ENCODE measurements at places on chromosomes 2 and 18. TPM values are rescaled to one million over a fixed set of nuclear protein-coding genes. Genes with fewer than 3 reads are reported as not detected.

GRHL1 gene
- 2.0 TPM for total RNA-seq

AKAIN1 gene
- total RNA-seq, result not detected

SLC4A1AP gene
- total RNA-seq, result 27.2 TPM

ERLEC1 gene
- total RNA-seq, result 51.4 TPM

COLEC11 gene
- not detected for total RNA-seq

SULT1C4 gene
- not detected for total RNA-seq

SLC5A7 gene
- not detected for total RNA-seq

SCN3A gene
- total RNA-seq, result not detected

SLC9A4 gene
- not detected for total RNA-seq

SERPINB11 gene
- not detected for total RNA-seq

LIMS3 gene
- total RNA-seq, result 1.5 TPM

DIPK1C gene
- not detected for total RNA-seq

IL36RN gene
- total RNA-seq, result not detected

LIPG gene
- 57.8 TPM for total RNA-seq

GALNT14 gene
- 4.6 TPM for total RNA-seq

MYL1 gene
- total RNA-seq, result not detected

COL3A1 gene
- total RNA-seq, result not detected

DNA sequence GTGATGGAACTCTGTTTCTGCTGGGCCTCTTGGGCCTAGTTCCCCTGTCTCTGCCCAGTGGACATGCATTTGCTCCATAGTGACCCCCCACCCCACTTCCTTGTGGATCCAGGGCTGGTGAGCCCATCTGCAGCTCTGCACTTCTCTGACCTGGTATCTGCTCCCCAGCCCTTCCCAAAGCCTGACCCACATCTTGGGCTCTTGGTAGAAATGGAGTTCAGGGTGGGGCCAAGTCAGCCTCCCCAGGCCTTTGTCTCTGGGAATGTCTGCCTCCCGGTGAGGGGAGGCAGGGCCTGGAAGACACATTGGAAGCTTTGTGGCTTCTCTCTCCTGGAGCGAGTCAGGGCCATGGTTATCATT, 6.3 kb upstream of the TRAF3IP1 start:
- no peak for DNase-seq
- no peaks in the 10 kb centered on the region for H3K4me1 ChIP-seq

GRCh38 chr2:145015561-145015960, 495.6 kb upstream of the ZEB2 start:
- no peak overlapping the region for H3K4me3 ChIP-seq
- H3K4me1 ChIP-seq, result peaks cover 16% of the 10 kb centered on the region
- no peaks in the 10 kb centered on the region for H3K27me3 ChIP-seq
- no peak overlapping the region for H3K27ac ChIP-seq

DNA sequence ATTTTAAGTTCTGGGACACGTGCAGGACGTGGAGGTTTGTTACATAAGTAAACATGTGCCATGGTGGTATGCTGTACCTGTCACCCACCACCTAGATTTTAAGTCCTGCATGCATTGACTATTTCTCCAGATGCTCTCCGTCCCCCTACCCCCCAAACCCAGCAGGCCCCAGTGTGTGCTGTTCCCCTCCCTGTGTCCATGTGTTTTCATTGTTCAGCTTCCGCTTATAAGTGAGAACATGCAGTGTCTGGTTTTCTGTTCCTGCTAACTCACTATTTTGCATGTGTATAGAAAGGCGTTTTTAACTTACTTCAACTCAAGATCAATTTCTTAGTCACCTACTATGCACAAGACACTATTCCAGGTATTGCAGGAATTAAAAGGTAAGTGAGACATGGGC, 128.0 kb downstream of the PLCL1 start:
- no peaks in the 10 kb centered on the region for H3K36me3 ChIP-seq
- no peak for DNase-seq
- H3K27ac ChIP-seq, result no peak overlapping the region

- peaks cover 14% of the 10 kb centered on the region for H3K36me3 ChIP-seq
- no peaks in the 10 kb centered on the region for H3K27me3 ChIP-seq
- H3K4me3 ChIP-seq, result no peak overlapping the region
- H3K27ac ChIP-seq, result no peak overlapping the region
- no peak for DNase-seq
Measured at GRCh38 chr2:38731684-38732221, 19.4 kb downstream of the SRSF7 start.

- H3K4me1 ChIP-seq, result no peaks in the 10 kb centered on the region
- H3K27me3 ChIP-seq, result no peaks in the 10 kb centered on the region
- no peak for DNase-seq
- no peak overlapping the region for H3K4me3 ChIP-seq
Measured at GRCh38 chr2:152088006-152088405, 10.8 kb downstream of the CACNB4 start.

DNA sequence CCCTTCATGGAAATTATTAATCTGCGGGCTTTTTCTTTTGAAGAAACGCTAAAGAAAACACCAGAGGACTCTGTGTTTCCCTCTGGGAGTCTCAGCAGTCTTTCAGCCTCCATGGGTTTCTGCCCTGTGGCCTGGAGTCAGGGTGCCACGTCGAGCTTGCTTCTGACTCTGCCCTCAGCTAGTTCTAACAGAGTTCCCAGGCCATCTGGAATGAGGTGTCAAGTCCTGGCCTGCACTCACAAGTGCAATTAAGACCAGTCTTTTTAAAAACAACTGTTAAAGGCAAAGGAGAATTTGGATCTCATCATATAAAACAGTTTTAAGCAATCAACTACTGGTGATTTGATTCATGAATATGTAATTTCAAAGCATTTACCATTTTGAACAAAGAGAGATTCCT, 157.3 kb downstream of the RHBDD1 start:
- peaks cover 6% of the 10 kb centered on the region for H3K4me1 ChIP-seq
- no peak overlapping the region for H3K27ac ChIP-seq
- H3K36me3 ChIP-seq, result peaks cover 9% of the 10 kb centered on the region
- no peak overlapping the region for H3K4me3 ChIP-seq
- no peaks in the 10 kb centered on the region for H3K27me3 ChIP-seq

DNA sequence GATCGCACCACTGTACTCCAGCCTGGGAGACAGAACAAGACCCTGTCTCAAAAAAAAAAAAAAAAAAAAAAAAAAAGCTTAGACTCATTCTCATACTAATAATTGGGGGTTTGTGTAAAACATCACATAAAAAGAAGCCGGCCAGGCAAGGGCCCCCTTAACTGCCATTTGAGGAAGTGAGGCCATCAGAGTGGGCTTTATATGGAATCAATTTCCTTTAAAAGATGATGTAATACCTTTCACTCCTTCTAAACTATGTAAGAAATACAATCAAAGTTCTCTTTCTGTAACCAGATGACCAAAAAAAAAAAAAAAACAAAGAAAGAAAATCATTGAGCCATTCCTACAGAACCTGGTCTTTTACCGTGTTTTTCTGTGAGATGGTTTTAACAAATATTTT, 13.1 kb upstream of the GPR55 start:
- no peak overlapping the region for H3K27ac ChIP-seq
- DNase-seq, result no peak
- no peaks in the 10 kb centered on the region for H3K36me3 ChIP-seq
- peaks cover 8% of the 10 kb centered on the region for H3K4me1 ChIP-seq

- no peaks in the 10 kb centered on the region for H3K27me3 ChIP-seq
- no peak for DNase-seq
- peaks cover 5% of the 10 kb centered on the region for H3K4me1 ChIP-seq
- peak overlapping the region; percentile 20 for H3K4me3 ChIP-seq
- no peak overlapping the region for H3K27ac ChIP-seq
- peaks cover 4% of the 10 kb centered on the region for H3K36me3 ChIP-seq
Measured at GRCh38 chr2:38147333-38148121, 71.6 kb upstream of the CYP1B1 start.

- no peak for DNase-seq
- H3K4me3 ChIP-seq, result no peak overlapping the region
- H3K27me3 ChIP-seq, result no peaks in the 10 kb centered on the region
Measured at GRCh38 chr2:45814951-45815621, 163.6 kb downstream of the PRKCE start.

- DNase-seq, result no peak
- no peak overlapping the region for H3K27ac ChIP-seq
- no peaks in the 10 kb centered on the region for H3K4me1 ChIP-seq
- H3K36me3 ChIP-seq, result no peaks in the 10 kb centered on the region
- no peaks in the 10 kb centered on the region for H3K27me3 ChIP-seq
Measured at GRCh38 chr2:120461092-120461491, 115.2 kb downstream of the INHBB start.

DNA sequence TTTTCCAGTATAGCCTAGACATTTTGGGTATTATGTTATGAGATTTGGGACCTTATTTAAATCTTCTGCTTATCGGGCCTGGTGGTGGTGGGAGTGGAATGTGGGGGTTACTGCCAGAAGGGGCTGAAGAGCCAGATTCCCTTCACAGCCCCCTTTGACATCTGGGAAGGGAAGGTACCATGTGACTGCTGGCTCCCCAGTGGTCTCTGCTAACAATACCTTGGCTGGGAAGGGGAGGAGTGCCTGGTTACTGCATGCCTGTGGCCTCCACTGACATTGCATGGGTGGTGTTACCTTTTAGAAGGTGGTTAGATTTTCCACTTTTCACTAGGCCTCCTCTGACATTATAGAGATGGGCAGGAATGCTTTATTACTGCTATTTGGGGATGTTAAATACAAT, 8.0 kb downstream of the ATP9B start:
- H3K36me3 ChIP-seq, result peaks cover 17% of the 10 kb centered on the region
- no peak overlapping the region for H3K27ac ChIP-seq
- H3K4me3 ChIP-seq, result no peak overlapping the region
- DNase-seq, result no peak
- H3K27me3 ChIP-seq, result no peaks in the 10 kb centered on the region
- H3K4me1 ChIP-seq, result no peaks in the 10 kb centered on the region

GRCh38 chr2:120675460-120676130, 60.1 kb upstream of the GLI2 start:
- peak; percentile 32 for DNase-seq
- H3K27me3 ChIP-seq, result peaks cover 4% of the 10 kb centered on the region
- no peak overlapping the region for H3K4me3 ChIP-seq
- no peaks in the 10 kb centered on the region for H3K36me3 ChIP-seq
- no peak overlapping the region for H3K27ac ChIP-seq
- no peaks in the 10 kb centered on the region for H3K4me1 ChIP-seq

GRCh38 chr2:207416111-207416510, 113.7 kb upstream of the CREB1 start:
- no peak overlapping the region for H3K4me3 ChIP-seq
- H3K27me3 ChIP-seq, result no peaks in the 10 kb centered on the region
- no peak for DNase-seq
- H3K27ac ChIP-seq, result no peak overlapping the region
- no peaks in the 10 kb centered on the region for H3K36me3 ChIP-seq

DNA sequence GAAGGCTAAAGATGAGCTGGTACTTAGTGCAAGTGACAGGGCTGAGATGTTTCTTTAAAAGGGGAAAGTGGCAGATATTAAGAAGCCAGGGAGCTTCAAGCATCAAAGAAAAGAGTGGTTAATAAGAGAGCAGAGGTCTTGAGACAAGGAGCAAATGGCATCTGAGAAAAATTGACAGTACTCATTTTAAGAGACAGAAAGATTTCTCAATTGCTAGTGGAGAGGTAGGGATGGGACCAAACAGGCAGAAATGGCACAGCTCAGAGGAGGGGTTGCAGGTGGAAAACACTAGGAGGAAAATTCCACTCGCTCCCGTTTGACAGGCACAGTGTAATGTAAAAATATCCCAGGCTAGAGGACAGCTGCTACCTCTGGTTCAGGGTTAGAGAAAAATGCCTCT, 593.4 kb upstream of the LRATD1 start:
- H3K27me3 ChIP-seq, result no peaks in the 10 kb centered on the region
- H3K27ac ChIP-seq, result no peak overlapping the region
- no peak for DNase-seq
- no peaks in the 10 kb centered on the region for H3K36me3 ChIP-seq

DNA sequence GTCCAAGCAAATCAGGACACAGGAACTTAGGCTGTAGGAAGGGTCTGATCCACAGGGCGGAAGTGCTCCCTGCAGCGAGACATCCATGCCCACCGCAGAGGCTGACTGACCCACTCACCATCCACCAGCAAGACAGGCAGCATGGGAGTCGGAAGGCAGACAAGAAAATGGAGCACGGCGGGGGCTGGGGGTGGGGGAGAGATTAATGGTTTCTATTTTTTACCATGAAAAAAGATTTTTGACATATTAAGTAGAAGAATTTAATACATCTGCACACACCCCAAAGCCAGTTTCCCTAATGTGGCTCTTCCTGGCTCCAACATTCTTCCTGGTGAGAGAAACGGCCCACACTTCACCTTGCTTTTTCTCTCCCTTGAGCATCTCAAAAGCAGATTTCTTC, 55.1 kb upstream of the ST8SIA3 start:
- H3K27me3 ChIP-seq, result peaks cover 37% of the 10 kb centered on the region
- H3K4me1 ChIP-seq, result no peaks in the 10 kb centered on the region
- no peak overlapping the region for H3K4me3 ChIP-seq

GRCh38 chr2:100924122-100924519, 78.0 kb upstream of the RPL31 start:
- H3K27me3 ChIP-seq, result no peaks in the 10 kb centered on the region
- H3K27ac ChIP-seq, result no peak overlapping the region
- H3K36me3 ChIP-seq, result peaks cover 18% of the 10 kb centered on the region
- H3K4me3 ChIP-seq, result no peak overlapping the region
- H3K4me1 ChIP-seq, result no peaks in the 10 kb centered on the region

DNA sequence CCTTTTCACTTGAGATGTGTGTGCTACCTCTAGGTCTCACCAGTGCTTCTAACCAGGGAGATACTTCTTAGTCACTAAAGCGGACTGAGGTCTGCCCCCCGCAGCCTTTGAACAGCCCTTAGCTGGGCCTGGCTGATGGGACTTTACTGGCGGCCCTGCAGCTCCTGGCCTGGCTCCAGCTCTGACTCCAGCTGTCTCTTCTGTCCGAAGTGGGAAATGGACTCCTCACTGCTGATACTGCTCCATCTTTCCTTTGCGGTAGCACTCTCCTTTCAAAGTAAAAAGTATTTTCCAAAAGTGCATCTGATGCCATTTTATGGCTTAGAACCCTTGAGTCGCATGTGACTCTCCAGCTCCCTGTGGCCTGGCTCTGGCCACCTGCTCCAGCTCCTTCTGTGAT, 64.5 kb downstream of the ATP9B start:
- no peak for DNase-seq
- no peak overlapping the region for H3K27ac ChIP-seq
- H3K4me3 ChIP-seq, result no peak overlapping the region
- H3K27me3 ChIP-seq, result no peaks in the 10 kb centered on the region

DNA sequence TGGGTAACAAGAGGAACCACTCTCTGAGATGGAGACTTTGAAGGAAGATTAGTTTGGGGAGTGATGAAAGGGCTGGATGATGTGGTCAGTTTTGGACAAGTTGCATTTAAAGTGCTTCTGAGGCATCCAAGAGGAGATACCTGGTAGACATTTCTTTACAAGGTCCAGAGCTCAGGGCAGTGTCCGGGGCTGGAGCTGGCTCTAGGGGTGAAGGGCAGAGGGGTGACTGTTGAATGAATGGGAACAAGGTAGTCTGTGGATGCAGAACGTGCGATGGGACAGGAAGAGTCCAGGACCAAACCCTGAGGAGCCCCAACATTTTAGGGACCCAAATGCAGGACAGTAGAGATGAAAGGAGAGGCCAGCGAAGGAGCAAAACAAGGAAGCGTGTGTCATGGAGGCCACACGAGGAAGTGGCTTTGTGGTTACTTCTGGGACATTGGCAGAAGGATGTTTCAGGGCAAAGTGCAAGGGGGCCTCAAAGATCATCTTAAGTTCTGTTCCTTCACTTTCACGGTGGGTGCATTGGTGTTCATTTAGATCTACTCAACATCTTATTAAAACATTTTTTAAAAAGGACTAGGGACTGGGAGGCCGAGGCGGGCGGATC, 13.6 kb upstream of the GPR35 start:
- no peaks in the 10 kb centered on the region for H3K4me1 ChIP-seq
- peaks cover 11% of the 10 kb centered on the region for H3K27me3 ChIP-seq
- DNase-seq, result no peak
- H3K4me3 ChIP-seq, result no peak overlapping the region
- H3K36me3 ChIP-seq, result no peaks in the 10 kb centered on the region

- H3K4me1 ChIP-seq, result no peaks in the 10 kb centered on the region
- no peak overlapping the region for H3K27ac ChIP-seq
Measured at GRCh38 chr18:41771973-41772372, 183.1 kb upstream of the PIK3C3 start.
